ENCODE measurements at places on chromosomes 3 and 15.

- peak; percentile 48 for DNase-seq
These were observed 681 bp downstream of the CTDSPL start for GRCh38 chr3:37862219-37862902.

DNA sequence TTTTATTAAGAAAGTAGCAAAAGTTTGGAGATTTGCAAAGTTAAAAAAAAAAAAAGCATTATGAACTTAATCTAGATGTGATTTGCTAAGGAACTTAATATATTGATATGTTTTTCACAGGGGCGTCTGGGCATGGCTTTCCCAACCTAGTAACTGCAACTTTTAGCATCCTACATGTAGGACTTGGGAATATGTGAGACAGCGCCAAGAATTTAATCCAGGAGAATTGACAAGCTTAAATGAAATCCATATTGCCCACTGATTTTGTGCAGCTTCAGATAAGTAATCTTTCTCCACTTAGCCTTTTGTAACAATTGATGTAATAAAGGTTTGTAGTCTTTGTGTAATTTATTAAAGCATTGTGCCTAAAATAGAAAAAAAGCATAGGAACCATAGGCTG is 982 bp upstream of the GABPB1 start:
- DNase-seq = no peak

DNA sequence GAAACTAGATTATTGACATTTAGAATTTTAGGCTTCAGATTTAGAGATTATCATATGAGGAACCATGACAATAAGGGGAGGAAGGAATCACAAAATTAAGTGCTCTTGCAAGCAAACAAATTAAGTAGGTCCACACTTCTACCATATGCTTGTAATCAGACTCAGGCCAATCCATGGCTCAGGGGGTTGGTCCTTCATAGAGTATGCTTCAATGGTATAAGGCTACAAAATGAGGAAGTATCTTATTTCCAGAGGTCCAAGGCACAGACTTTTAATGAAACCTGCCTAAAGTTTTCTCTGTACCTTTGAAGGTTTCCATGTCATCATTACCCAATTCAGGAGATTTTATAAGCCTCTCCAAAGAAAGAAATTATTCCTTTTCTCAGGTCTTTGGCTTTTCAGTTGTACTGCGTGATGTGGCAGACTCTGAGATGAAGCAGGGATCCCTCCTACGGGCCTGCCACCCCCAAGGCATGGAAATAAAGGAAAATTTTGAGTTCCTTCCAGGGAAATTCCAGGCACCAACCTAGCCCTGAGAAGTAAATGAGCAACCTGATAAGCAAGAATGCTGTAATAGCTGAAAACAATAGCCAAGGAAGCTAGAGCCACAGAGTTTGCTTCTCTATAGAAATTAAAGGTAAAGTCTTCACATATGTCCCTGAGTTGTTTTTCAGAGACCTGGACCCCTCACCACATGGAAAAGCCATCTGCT is 36.3 kb downstream of the SERPINI2 start:
- DNase-seq = no peak

GRCh38 chr3:116015931-116016330 is 392.6 kb downstream of the GAP43 start:
- no peak for DNase-seq

GRCh38 chr3:45249391-45249790 is 23.3 kb upstream of the TMEM158 start:
- no peak for DNase-seq

DNA sequence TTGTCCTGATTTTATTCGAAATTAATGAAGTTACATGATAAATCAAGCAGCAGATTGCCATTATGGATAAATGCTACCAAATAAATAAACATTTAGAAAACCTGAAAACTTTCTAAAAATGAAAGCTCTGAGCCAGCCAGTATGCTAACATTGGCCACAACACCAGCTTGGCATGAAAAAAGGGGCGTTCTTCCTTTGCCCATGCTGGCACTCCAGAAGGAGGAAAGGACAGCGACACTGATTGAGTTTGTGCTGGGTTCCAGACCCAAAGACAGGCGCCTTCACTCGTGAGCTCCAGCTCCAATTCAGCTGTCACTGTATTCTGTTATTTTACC is 5.1 kb downstream of the STIMATE start:
- no peak for DNase-seq

DNA sequence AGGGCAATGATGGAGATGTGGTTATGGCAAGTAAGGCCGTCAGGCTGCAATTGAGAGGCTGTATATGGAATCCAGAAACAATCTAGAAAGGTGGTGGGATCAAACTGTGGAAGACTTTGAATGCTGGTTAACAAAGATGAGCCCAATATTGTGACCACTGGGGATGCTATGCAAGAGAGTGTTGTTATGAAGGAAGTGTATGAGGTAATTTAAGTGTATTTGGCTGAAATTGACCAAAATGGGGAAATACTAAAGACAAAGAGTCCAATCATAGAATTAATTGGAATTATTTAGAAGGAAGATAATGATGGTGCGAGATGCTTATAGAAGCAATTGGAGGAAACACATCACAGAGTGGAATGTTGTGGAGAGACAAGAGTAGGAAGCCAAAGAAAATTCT is 24.5 kb downstream of the BTLA start:
- DNase-seq = no peak

DNA sequence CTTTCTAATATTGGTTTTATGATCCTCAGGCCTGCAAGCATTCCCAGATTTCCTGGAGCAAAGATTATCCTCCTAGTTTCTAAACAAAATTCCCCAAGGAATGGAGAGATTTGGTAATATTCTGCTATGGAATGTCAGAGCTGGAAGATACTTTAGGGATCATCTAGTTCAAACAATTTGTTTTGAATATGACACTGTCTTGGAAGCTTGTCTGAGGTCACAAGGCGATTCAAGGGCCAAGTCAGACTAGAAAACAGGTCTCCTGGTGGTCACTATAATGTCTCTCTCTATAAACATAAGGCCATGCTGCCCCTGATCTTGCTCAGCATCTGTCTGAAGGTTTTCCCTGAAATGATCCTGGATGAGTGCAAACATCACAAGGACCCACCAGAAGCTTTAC is 143.4 kb upstream of the BCL6 start:
- DNase-seq = no peak

- no peak for DNase-seq
These were observed 236.8 kb downstream of the TLE3 start for GRCh38 chr15:69860921-69861320.

DNA sequence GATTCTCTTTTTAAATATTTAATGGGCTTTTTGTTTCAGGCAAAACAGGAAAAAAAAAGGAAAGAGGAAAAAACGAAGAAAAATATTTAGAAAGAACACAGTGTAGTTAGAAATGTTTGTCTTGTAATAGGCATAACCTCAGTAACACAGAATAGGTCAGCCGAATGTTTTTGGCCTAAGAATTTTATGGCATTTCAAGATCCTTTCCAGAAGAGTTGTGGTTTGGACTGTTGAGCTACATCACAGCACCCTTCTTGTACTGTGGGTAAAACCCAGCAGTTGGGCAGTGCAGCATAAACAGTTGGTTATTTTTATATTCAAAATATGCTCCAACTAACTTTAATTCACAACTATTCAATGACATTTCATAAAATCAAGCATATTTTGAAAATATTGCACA is 474.4 kb upstream of the AGTR1 start:
- DNase-seq = no peak

DNA sequence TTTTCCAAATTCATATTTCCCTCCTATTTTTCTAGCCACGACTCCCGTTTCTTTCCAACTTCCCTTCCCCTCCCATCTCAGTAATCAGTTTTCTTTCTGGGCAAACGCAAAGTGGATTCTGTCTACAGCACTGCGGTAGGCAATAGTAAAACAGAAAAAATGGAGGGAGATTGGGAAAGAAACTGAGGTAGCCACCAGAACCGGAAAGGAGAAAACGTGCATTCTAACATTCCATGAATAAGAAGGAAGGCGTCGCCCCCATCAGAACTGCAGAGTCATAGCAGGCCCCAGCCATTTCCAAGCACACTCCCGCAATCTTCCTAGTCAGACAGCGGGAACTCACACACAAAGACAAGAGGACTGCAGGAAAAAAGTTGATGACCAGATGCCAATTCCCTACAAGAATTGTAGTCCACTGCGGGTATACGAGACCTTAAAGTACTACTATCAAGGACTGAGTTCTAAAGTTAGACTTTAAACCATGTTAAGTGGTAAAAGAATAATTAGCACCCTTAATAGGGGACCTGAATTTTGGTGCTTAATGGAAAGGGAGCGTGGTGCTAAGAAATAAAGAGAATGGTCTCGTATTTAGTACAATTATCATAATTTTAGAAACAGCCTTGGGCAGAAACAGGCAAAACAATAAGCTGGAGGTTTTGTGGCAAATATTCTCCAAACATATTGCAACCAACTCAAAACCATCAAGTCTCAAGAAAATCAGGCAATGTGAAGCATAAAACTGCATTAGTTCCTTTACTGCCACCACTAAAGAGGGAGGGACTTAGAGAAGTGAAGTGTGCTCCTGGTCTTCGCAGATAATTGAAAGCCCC is 1.4 kb downstream of the PFN2 start:
- DNase-seq = no peak

GRCh38 chr3:160069986-160070385 is 81.4 kb downstream of the IL12A start:
- DNase-seq = no peak

- no peak for DNase-seq
These were observed 18.7 kb upstream of the PDCD6IP start for GRCh38 chr3:33779751-33780150.

- no peak for DNase-seq
These were observed 25.7 kb downstream of the INSYN1 start for GRCh38 chr15:73727330-73727976.

- no peak for DNase-seq
These were observed 3.9 kb upstream of the NFKBIZ start for GRCh38 chr3:101845425-101845824.

DNA sequence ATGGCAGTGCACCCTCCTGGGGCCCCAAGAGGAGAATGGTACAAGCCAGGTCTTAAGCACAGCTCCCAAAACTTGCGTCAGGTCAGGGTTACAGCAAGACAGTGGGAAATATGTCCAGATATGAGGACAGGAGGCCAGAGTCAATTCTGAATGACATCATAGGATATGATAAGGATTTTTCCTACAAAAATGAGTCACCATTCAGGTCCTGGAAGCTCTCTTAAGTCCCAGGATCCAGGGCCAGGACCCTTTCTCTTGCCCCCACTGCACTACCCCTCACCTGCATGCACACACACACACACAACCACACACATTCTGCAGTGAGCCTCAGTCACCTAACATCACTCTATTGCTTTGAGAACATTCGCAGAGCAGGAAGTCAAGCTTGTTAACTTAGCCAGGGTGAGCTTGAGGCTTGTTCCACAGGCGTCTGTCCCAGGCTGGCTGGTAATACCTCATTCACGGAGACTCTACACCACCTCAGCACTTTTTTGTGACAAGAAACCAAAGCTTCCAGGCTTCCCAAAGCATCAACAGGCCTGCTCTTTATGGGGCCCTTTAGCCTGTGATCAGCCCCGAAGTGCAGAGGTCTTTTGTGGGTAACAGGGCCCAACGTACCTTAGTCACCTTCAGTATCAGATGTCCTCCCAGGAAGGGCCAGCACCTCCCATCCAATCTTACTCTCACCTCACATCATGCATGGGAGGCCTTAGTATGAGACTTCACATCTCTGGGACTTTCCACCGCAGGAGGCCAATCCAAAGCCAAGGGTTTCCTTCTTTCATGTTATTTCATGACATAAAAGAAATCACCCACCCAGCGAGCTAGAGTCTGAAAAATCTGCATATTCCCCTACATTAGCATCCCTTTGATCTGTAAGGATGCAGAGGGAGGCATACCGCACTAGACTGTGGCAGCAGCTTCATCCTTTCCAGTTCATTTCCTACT is 74.0 kb upstream of the LIPC start:
- peak; percentile 19 for DNase-seq

GRCh38 chr15:62665449-62665848 is 377.1 kb upstream of the TPM1 start:
- DNase-seq = no peak

DNA sequence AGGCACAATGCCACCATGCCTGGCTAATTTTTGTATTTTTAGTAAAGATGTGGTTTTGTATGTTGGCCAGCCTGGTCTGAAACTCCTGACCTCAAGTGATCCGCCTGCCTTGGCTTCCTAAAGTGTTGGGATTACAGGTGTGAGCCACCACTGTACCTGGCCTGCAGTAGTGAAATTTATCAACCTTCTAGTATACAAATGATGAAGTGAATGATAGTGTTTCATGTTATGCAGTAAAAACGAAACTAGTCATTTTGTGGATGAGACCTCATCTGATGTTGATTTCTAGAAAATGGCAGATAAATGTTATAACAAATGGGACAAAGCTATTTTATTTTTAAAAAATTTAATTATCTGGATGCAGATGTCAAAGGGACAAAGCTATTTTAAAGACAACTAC is 32.9 kb downstream of the NXPE3 start:
- no peak for DNase-seq

- peak; percentile 93 for DNase-seq
These were observed at the start of gene COX5A for GRCh38 chr15:74937590-74938371. TSS of gene COX5A (minus strand) at chr15:74938073. CDS start at chr15:74938014, 59 bp downstream.

GRCh38 chr3:128495435-128495970 is 2.5 kb upstream of the GATA2 start:
- DNase-seq = no peak

GRCh38 chr3:71961891-71962290 is 176.9 kb upstream of the PROK2 start:
- no peak for DNase-seq

DNA sequence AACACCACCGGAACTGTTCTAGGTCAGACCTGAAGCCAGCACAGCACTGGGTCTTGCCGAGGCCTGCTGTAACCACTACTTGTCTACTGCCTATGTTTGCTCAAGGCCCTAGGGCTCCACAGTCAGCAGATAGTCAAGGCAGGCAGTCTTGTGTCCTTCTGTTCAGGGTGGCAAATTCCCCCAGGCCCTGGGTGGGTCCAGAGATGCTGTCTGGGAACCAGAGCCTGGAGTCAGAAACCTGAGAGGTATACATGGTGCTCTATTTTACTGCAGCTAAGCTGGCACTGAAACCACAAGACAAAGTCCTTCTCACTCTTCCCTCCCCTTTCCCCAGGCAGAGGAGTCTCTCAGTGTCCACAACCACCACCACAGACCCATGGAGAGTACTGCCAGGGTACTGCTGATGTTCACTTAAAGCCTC is 89.9 kb downstream of the BBX start:
- DNase-seq = no peak

DNA sequence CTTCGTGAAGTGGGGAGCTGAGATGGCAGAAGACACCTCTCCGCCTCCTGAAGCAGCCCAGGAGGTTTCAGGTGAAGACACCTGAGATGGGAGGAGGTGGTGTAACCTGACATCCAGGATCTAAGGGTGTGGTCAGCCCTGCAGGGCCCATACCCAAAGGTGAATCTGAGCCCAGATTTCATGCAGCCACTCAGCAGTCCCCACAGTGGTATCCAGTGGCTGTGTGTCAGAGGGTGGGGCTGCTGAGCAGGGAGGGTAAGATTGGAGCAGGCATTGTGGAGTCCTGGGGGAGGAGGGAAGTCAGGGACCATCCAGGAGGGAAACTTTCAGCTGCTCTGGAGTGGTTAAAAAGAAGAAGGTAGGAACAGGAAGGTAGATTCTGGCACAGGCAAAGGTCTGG is 46.0 kb upstream of the SMAD6 start:
- DNase-seq = no peak

DNA sequence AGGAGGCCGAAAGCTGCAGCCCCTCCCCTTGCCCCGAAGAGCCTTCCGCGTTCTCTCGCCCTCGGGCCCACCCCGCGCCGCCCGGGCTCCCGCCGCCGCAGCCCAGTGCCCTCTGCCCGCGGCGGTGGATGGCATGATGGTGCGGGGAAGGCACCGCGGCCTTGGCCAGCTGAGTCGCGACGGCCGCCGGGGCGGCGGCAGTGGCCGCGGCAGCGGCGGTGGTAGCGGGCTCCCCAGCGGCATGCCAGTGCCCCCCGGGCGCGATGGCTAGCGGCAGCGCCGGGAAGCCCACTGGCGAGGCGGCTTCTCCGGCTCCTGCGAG is 1.2 kb downstream of the TLNRD1 start:
- no peak for DNase-seq

Data from activated naive CD4-positive, alpha-beta T cell treated with Interleukin-2 at 50 U/mL for 16 hours (primary cell).